ENCODE measurements at places on chromosomes 12 and 14.

GRCh38 chr12:121300083-121300819, 3.7 kb upstream of the CAMKK2 start:
- DNase-seq: no peak

DNA sequence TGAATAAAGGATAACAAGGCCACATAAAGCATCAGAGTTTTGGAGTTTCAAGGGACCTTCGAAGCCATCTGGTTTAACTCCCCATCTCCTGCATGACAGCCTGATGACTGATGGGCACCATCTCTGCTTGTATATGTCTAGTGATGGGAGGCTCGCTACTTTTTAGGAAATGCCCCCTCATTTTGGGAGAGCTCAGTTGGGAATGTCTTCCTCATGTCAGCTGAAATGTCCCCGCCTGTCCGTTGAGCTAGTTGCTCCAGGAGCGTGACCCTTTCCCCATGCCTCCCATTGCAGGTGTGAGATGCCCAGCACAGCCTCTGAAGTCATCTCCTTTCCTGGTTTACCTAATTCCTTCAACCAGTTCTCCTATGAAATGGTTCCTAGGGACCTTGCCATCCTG, 69.6 kb upstream of the CAPRIN2 start:
- DNase-seq: no peak

- no peak for DNase-seq
Measured at GRCh38 chr12:3523058-3523457, 32.1 kb downstream of the PRMT8 start.

DNA sequence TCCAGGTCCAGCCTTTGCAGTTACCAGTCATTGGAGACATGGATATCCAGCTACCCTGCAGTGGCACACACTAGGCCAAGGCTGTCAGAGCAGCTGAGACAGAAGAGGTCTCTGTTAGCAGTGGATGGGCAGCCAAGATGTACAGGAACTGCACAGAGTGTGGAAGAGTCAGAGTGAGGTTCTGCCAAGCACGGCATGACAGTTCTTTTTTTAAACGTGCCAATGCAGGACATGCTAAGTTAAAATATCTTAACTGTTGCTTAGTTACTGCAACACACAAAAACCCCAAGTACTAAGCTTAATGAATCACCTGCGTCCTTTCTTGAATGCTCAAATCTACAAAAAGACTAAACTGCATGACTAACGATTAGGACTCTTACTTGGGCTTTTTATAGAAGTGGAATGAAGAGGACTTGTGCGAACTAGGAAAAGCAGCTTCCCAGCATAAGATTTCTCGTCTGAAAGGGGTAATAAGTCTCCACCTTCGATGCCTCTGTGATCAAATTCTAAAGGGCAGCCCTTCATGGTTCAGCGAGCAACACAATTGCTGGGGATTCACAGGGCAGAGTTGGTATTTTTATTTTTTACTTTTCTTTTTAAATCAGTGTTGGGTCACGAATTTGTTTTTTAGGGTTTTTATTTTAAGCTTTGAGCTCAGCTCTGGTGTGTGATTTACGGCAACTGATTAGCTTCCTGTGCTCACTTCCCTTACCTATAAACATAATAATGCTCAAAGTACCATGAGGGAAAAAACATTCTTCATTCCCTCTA, 20.6 kb downstream of the MAPK1IP1L start:
- DNase-seq: peak; percentile 78

GRCh38 chr12:99600388-99600787, 47.2 kb upstream of the GARIN6 start:
- DNase-seq: no peak

DNA sequence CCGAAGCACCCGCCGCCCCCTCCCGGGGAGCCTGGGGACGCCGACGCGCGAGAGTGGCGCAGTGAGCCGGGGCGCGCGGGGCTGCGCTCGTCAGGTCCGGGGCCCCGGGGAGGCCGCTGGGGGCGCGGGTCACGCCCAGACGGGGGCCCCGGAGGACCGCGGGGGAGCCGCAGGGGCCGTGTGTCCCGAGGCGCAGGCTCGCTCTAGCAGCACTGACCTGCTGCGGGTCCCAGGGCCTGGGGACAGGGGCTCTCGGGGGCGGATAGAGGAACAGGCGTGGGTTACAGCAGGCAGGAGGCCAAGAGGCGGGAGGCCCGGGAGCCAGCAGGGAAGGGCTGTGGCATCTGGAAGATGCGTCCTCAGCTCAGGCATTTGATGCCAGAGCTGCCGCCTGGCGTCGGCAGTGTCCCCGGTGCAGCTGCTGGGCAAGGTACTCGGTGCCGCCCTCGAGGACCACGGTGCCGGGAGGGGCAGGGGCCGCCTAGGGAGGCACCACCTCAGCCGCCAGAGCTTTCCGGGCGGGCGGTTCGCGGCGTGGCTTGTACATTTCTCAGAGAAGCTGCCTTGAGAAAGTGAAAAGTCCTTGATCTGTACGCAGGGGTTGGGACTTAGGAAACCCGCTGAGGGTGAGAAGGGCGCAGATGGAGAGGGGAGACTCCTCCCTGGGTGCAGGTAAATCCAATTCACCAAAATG, 1.2 kb downstream of the WNT5B start:
- DNase-seq: no peak

DNA sequence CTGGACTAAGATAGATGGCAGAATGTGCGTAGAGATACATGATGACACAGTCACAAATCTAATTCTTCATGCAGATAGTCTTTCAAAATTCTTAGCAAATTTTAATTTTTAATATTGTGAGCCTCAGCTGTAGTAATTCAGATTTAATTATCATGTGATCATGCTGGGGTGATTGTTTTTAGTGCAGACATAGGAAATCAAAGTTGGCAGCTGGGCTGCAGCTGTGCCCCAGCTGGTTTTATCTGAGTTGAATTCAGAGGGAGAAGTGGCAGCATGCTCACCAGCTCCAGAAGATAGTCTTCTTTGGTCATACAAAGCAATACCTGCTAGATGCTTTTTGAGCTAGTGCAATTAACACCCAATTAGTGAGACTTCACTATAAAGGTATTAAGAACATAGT, 292.9 kb downstream of the RAD51B start:
- no peak for DNase-seq

DNA sequence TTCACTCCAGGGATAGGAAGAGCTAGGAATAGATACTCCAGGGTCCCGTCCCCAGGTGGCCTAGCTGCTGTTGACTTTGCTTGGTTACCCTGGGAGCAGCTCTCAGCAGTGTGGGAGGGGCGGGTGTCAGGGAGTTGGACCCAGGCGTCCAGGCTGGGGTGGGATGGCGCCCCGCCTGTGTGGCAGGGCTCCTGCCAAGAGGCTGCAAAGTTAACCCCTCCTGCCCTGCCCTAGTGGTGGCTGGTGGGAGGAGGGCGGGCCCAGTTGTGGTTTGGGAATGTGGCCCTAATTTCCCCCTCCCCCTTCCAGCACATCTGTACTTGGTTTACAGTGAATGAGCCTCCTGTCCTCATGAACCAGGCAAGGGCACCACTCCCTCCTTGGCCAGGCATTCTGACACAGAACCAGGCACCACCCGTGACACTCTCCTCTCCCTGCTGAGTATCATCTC, 1.7 kb upstream of the RARG start:
- DNase-seq: no peak

GRCh38 chr12:5441497-5442236, 9.8 kb downstream of the NTF3 start:
- DNase-seq: peak; percentile 88

- DNase-seq: peak; percentile 98
Measured at GRCh38 chr12:5499566-5500330, 67.8 kb downstream of the NTF3 start.

GRCh38 chr14:51912112-51912786, 51.8 kb downstream of the GNG2 start:
- no peak for DNase-seq

- DNase-seq: no peak
Measured at GRCh38 chr12:55935738-55936151, 4.8 kb downstream of the DGKA start.

GRCh38 chr12:103880299-103881142, 39.5 kb upstream of the NT5DC3 start:
- peak; percentile 23 for DNase-seq

- DNase-seq: no peak
Measured at GRCh38 chr12:121538699-121539061, 42.1 kb downstream of the KDM2B start.

DNA sequence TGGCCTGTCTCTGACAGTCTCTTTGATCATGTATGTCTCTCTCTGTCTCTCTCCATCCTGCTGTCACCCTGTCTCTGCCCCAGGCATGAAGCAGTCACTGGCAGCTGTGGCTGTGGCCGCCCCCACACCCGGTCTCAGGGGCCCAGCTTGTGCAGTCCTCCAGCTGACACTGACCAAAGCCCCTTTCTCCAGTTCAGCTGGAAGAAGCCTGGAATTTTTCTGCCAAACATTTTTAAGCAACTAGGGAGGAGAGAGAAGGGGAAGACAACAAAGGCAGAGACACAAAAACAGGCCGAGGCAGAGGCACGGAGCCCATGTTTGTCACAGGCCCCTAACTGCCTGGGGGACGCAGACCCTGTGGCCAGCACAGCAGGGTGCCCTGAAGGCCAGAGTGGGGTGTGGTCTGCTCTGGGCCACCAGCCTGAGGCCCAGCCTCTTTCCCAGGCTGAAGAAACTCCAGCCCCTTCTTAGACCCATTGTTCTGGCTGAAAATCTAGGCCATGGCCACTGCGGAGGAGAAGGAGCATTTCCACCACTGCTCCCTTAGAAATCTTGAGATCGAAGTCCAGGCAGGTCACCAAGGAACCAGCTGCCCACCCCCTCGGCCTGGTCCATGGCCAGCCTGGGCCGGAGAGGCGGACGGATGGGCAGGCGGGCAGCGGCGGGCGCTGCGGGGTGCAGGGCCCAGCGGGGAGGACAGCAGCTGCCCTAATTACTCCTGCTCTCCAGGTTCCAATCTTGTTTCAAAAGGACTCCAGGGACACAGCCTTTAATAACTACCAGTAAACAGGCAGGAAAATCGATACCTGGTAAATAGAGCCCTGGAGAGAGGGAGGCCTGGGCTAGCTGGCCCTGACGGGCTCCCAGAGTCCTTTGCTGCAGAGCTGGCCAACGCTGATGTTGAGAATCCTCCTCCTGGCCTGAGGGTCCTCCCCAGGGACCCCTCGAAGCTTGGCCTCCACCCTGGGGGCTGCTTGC, 14.9 kb downstream of the DTX1 start:
- DNase-seq: no peak

GRCh38 chr12:109724321-109724892, 10.8 kb downstream of the FAM222A start:
- DNase-seq: no peak

DNA sequence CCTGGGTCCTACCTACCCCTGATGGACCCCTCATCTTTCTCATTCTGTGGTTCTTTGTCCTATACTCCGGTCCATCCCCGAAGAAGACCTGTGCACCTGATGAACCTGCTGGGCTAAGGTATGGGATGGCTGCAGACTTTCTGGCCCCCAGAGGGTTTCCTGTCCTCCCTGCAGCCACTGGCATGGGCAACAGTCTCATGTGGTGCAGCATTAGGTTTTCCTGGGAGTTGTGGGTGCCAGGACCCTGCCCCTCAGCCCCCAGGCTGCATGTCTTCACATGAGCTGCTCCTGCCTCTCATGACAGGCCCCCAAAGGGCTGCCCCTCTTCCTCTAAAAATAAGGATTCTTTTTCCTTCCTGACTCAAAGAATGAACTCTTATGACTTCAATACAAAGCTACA, 72.3 kb upstream of the GPR68 start:
- DNase-seq: no peak

GRCh38 chr14:21721504-21721903, 47.9 kb upstream of the OR4E1 start:
- DNase-seq: no peak

DNA sequence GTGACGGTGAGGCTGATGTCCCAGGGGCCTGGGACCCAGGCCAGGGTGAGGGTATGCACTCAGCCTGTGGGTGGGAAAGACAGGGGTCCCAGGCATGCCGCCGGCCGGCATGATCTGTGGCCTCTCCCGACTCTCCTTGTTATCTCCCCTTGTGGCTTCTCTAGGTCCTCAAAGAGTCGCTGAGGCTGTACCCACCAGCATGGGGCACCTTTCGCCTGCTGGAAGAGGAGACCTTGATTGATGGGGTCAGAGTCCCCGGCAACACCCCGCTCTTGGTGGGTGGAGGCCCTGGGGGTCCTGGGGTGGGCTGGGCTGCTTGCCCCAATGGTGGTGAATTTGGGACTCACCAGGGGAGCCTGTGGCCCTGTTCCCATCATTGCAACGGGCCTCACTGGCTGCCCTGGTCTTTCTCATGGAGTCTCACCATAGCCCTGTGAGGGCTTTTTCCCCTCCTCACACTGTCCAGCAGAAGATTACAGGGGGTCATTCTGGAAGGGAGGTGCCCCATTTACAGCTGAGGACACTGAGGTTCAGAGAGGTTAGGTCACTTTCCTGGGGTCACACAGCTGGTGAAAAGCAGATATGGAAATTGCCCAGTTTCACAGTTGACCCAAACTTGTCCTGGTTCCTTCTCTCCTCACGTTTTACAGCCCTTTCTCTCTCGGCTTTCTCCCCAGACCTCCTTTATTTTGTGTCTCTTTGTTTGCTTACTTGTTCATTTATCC, 37.9 kb downstream of the CYP46A1 start:
- DNase-seq: no peak

- peak; percentile 17 for DNase-seq
Measured at GRCh38 chr14:103803661-103804060, 43.7 kb downstream of the PPP1R13B start.

GRCh38 chr12:26704684-26705460, 128.1 kb downstream of the ITPR2 start:
- DNase-seq: peak; percentile 44

DNA sequence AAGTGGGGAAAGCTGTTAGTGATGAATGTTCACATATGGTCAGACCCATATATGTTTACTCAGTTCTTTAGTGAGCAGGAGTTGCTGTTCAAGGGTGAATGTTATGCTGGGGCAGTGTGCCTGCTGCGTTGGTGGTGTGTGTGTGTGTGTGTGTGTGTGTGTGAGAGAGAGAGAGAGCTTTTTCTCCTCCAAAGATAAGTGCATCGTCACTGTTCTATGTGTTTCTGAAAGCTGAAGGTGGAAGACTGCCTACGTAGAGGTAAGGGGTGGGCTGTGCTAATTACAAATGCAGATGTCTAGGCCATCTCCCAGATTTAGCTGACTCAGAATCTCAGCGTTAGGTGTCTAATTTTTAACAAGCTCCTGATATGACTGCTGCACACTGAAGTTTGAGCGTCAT, 10.5 kb downstream of the GABARAPL1 start:
- no peak for DNase-seq

- DNase-seq: no peak
Measured at GRCh38 chr12:87679251-87679650, 349.9 kb downstream of the C12orf50 start.

- DNase-seq: peak; percentile 10
Measured at GRCh38 chr14:50397390-50398188, 908 bp upstream of the CDKL1 start.

DNA sequence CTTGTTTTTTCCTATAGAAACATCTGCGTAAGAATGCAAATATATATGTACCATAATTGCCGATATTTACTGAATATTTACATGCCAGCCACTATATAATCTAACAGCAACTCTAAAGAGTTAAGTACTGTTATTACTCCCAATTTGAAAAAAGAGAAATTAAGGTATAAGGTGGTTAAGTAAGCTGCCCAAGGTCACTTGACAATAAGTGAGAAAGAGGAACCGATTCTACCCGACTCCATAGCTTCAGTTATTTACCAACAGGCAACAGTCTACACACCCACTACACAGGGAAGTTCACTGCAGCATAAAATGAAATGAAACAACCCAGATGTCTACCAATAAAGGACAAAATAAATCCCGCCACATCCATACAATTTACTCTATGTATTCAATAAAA, 1.1 kb downstream of the MIS18BP1 start:
- no peak for DNase-seq

Data from fibroblast of skin of abdomen (primary cell).